ENCODE measurements at places on chromosomes 1 and 21.

GRCh38 chr1:31482482-31483011 lies 69.5 kb downstream of the SERINC2 start:
- H3K4me3 ChIP-seq, result no peak overlapping the region
- H3K36me3 ChIP-seq, result no peaks in the 10 kb centered on the region
- DNase-seq, result no peak
- H3K27me3 ChIP-seq, result no peaks in the 10 kb centered on the region

GRCh38 chr1:52867087-52867863 lies 24.7 kb downstream of the ZYG11A start:
- no peak overlapping the region for H3K27ac ChIP-seq
- no peak for DNase-seq
- H3K4me1 ChIP-seq, result no peaks in the 10 kb centered on the region
- H3K36me3 ChIP-seq, result no peaks in the 10 kb centered on the region
- no peak overlapping the region for H3K4me3 ChIP-seq

DNA sequence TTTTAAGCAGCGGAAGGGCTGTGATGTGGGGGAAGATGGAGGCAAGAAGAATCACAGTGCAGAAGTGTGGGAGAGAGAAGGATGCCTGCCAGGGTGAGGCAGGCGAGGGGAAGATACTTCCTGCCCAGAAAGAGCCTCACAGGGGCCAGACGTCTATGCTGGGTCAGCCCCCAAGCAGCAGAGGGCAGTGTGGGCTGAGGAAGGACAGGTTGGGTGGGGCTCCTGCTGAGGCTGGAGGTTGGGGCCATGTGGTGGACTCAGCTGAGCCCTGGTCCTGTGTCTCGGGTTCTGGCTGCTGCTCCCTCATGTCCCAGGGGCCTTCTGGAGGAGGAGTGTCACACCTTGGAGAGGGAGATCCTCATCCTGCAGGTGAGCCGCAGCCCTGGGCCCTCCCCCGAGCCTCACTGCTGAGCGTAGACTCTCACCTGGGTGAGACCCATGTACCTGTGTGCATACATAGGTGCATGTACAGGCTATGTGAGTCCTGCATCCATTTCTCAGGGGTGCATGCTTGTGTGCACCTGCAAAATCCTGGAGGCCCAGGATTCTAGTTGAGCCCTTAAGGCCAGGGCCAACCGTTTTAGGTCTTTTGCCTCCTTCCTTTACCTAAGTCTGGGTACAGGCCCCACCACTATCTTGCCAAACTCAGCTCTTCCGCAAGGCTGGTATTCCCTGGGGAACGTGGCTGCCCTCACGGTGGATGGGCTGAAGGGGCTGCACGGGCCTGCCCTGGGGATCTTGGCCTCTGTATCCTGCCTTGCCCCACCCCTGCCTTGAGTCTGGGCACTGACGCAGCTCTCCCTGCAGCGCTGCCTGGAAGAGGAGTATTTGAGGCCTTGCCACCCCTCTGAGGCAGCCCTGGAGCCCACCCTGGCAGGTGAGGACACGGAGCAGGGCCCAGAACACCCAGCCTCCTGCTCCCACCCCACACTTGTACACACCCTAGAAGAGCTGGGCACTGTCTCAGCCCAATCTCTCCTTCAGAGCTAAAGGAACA lies 3.7 kb downstream of the CCDC24 start:
- H3K4me3 ChIP-seq, result no peak overlapping the region
- no peaks in the 10 kb centered on the region for H3K36me3 ChIP-seq
- no peak overlapping the region for H3K27ac ChIP-seq

- H3K4me3 ChIP-seq, result no peak overlapping the region
- peaks cover 10% of the 10 kb centered on the region for H3K4me1 ChIP-seq
- no peaks in the 10 kb centered on the region for H3K36me3 ChIP-seq
- H3K27me3 ChIP-seq, result peaks cover 3% of the 10 kb centered on the region
- DNase-seq, result no peak
- no peak overlapping the region for H3K27ac ChIP-seq
Measured at GRCh38 chr1:205480349-205480985, 24.0 kb upstream of the CDK18 start.

DNA sequence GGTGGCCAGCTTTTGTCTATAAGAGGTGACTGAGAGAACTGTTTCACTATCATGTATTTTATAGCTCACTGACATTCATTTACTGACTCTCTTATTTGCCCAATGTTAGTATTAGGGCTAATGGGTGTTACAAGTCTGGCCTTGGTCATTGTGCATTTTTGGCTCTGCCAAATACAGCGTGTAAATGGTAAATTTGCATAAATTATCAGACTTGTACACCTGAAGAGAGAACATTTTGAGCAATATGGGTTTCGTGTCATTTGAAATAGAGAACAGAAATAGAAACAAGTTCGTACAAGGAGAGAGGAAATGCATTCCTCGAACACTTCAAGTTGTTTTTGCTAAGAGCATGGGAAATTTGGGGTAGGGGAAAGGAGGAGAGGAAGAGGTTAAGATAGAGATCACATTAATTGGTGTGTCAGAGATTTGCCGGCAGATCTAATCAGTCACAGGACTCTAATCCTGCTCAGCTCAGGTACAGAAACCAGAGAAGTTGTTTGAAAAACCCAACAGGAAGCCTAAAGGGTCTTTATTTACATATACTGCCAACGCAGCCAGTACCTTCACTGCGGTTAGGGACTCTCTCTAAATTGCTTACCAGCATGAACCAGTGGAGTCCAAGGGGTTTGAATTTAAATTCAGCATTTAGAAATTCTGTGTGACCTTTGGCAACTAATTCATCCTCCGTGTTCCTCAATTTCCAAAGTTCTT lies 261.5 kb downstream of the GPATCH2 start:
- no peaks in the 10 kb centered on the region for H3K36me3 ChIP-seq
- H3K4me1 ChIP-seq, result no peaks in the 10 kb centered on the region
- H3K27ac ChIP-seq, result no peak overlapping the region
- no peaks in the 10 kb centered on the region for H3K27me3 ChIP-seq
- no peak for DNase-seq

DNA sequence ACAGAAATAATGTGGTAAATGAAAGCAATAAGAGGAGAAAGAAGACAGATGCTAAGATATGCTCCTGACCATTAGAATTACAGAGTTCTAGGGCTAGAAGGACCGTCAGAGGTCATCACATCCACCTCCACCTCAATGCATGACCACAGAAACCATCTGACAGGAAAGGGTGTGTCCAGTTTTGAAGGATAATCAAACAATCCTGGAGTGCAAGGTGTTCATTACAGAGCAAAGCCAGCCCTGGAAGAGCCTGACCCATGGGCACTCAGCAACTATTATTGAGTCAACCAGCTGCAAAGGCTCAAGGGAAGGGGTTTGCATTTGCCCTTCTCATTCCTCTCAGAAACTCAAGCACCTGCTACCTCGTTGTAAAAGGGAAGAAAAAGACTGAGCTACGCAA lies 46.4 kb downstream of the TOR1AIP2 start:
- no peak overlapping the region for H3K27ac ChIP-seq
- H3K36me3 ChIP-seq, result no peaks in the 10 kb centered on the region

GRCh38 chr1:25055324-25055780 lies 125.3 kb upstream of the RUNX3 start:
- H3K27me3 ChIP-seq, result no peaks in the 10 kb centered on the region
- no peak overlapping the region for H3K4me3 ChIP-seq
- H3K4me1 ChIP-seq, result no peaks in the 10 kb centered on the region

DNA sequence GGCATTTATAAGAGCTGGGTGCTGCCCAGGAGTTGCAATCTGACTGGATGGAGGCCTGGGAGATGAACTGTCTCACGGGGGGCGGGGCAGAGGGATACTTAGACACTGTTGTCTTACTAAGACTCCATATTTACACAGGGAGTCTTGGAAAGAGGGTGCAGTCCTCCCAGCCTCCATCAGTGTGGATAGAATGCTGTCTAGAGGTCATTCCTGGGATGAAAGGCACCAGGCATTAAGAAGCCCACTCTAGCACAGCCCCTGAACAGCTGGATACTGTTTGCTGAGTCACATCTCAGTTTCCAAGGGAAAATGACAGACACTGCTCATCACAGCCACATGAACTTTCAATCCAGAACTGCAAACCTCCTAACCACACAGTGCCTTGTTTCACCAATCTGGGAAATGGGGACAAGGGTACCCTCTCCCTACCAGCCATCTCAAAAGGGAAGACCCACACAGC lies 43.3 kb downstream of the SSBP3 start:
- H3K27me3 ChIP-seq, result no peaks in the 10 kb centered on the region
- no peaks in the 10 kb centered on the region for H3K36me3 ChIP-seq
- H3K4me3 ChIP-seq, result no peak overlapping the region
- H3K4me1 ChIP-seq, result peaks cover 27% of the 10 kb centered on the region
- no peak overlapping the region for H3K27ac ChIP-seq
- no peak for DNase-seq

- H3K27me3 ChIP-seq, result no peaks in the 10 kb centered on the region
- no peak for DNase-seq
- no peaks in the 10 kb centered on the region for H3K4me1 ChIP-seq
- H3K4me3 ChIP-seq, result no peak overlapping the region
Measured at GRCh38 chr1:234139966-234140365, 233.3 kb upstream of the COA6 start.

DNA sequence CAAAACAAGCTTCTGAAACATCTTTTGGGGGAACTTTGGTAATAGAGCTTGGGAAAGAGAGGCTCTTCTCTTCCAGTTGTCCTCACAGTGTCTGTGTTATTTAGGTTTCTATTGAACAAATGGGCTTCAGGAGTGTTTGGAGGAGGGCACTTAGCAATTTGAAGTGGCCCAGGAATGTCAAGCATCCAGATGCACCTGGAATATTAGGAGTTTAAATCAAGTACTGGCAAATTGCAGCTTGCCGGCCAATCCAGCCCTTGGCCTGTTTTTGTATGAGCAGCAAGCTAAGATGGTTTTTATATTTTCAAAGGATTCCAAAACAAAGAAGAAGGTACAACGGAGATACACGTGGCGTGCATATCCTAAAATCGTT lies 94.7 kb downstream of the CCDC185 start:
- no peaks in the 10 kb centered on the region for H3K4me1 ChIP-seq
- H3K27ac ChIP-seq, result no peak overlapping the region
- H3K4me3 ChIP-seq, result no peak overlapping the region

DNA sequence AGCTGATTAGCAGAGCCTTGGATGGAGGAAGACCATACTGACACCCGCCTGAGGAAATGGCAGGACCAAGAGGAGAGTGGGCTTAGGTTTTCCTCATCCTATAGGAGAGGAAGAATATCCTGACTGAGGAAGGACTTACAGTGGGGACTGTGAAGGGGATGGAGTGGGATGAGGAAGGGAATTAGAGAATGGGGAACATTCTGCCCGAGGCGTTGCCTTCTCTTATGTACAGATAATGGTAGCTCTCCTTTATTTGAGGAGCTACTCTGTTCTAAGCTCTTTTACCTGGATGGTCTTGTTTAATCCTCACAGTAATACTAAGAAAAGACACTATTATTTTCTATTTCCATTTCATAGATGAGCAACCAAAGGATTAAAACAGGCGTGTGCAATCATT lies 56.0 kb downstream of the OLFML3 start:
- no peak overlapping the region for H3K4me3 ChIP-seq
- H3K36me3 ChIP-seq, result no peaks in the 10 kb centered on the region
- DNase-seq, result no peak
- H3K27ac ChIP-seq, result no peak overlapping the region

GRCh38 chr1:84277343-84278059 lies 24.0 kb upstream of the SAMD13 start:
- H3K4me3 ChIP-seq, result no peak overlapping the region
- H3K36me3 ChIP-seq, result no peaks in the 10 kb centered on the region
- no peak for DNase-seq
- no peaks in the 10 kb centered on the region for H3K27me3 ChIP-seq
- H3K4me1 ChIP-seq, result no peaks in the 10 kb centered on the region

GRCh38 chr1:87246436-87246835 lies 82.2 kb upstream of the LMO4 start:
- H3K36me3 ChIP-seq, result no peaks in the 10 kb centered on the region
- H3K4me1 ChIP-seq, result no peaks in the 10 kb centered on the region

DNA sequence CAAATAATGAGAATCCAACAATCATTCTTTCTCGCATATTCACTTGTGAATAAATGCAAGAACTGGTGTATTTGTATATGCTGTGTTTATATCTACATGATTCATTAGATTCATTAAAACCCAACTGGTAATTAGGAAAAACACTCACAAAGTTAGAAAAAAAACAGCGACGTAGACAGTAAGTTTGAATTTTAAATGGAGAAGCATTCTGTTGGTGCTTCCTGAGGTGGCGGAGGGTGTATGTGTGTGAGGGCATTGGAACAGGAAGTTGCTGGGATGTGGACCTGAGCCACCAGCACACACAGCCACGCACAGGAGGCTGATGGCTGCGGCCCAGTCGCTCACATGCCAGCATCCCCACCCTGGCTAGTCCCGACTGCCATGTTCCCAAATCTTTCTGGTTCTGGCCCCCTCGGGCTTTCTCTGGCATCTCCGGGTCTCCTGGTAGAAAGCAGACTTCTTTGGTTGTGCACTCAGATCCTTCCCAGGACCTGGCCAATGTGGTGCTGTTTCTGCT lies 121.6 kb upstream of the IRF2BP2 start:
- H3K4me1 ChIP-seq, result peaks cover 17% of the 10 kb centered on the region
- no peaks in the 10 kb centered on the region for H3K27me3 ChIP-seq
- no peak overlapping the region for H3K27ac ChIP-seq
- DNase-seq, result no peak
- no peaks in the 10 kb centered on the region for H3K36me3 ChIP-seq

DNA sequence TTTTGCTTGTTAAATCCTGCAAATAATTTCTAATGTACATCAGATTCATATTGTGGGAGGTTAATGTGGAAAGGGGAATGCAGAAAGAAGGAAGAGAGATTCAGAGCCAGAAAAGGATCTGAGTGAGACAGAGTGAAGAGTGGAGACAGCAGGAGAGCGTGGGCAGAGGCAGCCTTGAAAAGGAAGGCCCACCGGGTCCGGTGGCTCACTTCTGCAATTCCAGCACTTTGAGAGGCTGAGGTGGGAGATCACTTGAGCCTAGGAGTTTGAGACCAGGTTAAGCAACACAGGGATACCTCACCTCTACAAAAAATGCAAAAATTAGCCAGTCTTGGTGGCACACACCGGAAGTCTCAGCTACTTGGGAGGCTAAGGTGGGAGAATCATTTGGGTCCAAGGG lies 222.0 kb upstream of the RAB4A start:
- H3K4me1 ChIP-seq, result no peaks in the 10 kb centered on the region
- no peaks in the 10 kb centered on the region for H3K36me3 ChIP-seq
- no peak overlapping the region for H3K27ac ChIP-seq
- H3K4me3 ChIP-seq, result no peak overlapping the region

DNA sequence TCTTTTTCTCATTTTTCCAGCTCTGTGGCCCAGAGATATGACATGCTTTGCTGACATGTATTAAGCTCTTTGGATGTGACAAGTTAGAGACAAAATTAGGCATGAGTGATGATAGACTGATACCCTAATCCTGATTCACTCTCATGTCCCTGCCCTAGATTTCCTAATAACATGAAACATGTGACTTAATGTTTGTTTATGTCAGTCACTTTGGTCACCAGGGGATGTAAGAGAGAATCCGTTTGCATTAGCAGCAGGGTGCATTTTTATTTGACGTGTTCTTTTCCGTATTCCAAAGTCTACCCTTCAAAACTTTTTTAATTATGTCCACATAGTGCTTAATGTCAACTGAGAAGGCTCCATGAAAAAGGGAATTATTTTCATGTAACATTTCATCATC lies 192.4 kb downstream of the HMCN1 start:
- H3K4me1 ChIP-seq, result peaks cover 12% of the 10 kb centered on the region
- H3K27ac ChIP-seq, result peak overlapping the region; percentile 69
- no peaks in the 10 kb centered on the region for H3K36me3 ChIP-seq
- H3K27me3 ChIP-seq, result no peaks in the 10 kb centered on the region
- no peak for DNase-seq
